ENCODE measurements at places on chromosomes 4 and X.

DNA sequence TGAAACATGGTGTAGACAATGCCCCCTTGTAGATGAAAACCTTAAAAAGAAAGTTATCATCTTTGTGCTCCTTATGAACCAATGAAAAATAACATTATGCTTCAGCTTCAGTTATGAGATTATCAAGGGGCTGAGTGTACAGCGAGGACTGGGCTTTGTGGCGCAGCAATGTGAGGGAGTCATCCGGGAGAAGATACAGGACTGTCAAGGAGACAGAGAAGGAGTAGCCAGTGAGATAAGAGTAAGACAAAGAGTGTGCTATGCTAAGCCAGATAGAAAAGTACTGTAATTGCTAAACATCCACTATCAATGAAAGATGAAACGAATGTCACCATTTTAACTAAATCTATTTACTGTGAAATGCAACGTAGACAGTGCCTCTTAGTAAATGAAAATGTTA lies 3.6 kb upstream of the KLHL15 start:
- DNase-seq, result no peak

- no peak for DNase-seq
Observed at GRCh38 chrX:130393451-130394074, 8.1 kb upstream of the GPR119 start.

- DNase-seq, result no peak
Observed at GRCh38 chr4:81732980-81733379, 261.3 kb upstream of the RASGEF1B start.

DNA sequence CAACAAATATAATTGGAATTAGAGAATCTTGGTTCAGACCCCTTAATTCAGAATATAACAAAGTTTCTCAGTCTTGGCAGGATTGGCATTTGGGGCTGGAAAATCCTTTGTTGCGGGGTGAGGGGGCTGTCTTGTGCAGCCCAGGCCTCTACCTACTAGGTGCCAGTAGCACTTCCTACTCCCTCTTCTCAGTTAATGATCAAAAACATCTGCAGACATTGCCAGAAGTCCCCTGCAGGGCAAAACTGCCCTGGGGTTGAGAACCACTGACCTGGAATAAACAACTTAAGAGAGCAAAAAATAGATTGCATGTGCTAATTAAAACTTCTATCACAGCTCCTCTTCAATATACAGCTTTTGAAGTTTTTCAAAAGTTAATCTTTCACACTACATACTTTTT lies 36.7 kb upstream of the CXorf38 start:
- no peak for DNase-seq

- no peak for DNase-seq
Observed at GRCh38 chr4:85496126-85496849, 21.3 kb downstream of the ARHGAP24 start.

DNA sequence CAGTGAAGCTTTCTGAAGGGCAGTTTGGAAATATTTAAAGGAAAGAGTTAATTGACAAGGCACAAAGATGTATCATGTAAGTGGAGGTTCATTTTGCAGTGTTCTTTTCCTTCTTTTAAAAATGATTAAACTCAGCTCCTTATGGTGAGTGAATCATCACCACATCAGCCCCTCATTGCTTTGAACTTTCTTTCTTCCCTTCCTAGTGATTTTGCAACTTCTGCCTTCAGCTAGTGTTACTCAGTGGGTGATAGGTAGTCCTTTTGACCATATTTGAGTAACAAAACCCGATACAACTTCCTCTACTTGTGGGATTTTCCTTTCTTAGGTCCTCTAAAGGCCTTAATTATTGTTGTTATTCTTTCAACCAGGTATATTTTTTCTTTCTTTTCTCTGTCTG lies 8.2 kb downstream of the ZCCHC4 start:
- DNase-seq, result no peak

DNA sequence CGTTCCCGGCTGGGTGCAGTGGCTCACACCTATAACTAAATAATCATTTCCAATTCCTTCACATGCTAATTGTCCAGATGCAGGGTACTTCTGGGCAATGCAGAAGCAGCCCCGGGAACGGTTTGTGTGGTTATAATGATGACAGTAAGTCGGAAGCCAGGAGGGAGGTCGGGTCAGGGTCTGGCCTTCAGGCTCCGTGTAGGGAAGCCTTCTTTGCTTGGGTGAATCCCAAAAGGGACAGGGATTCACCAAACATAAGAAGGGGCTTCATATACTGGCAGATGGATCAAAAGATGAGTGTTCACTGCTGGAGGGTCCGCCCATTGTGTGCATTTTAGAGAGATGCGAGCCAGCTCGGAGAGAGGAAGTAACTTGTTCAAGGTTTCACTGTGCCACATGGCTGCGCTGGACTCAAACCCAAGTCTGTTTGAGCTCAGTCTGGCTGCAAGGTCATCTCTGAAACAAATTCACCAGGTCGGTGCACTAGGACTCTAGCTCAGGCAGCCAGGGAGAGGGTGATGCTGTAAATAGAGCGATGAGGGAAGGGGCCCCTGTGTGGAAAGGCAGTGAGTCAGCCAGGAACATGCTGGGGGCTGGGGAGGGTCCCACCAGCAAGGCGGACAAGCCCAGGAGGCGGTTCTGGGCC lies 4.8 kb upstream of the KIAA0232 start:
- no peak for DNase-seq

- no peak for DNase-seq
Observed at GRCh38 chr4:183434666-183435190, 9.7 kb upstream of the CDKN2AIP start.

DNA sequence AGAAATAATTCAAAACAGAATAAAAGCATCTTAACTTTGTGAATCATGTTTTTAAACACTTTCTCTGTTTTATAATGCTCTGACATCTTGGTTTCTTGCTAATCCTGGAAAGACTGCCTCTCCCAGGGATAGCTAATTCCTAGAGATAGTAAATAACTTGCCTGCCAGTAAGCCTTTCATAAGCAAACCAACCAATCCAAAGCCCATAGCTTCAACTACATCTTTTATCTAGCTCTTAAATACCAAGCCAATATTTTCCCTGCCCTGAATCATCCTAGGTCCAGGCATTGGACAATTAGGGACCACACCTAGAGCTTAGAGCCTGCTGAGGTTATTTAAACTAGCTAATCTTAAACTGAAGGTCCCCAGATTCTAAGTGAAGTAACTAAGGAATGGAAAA lies 223.7 kb upstream of the DIPK2B start:
- DNase-seq, result no peak

DNA sequence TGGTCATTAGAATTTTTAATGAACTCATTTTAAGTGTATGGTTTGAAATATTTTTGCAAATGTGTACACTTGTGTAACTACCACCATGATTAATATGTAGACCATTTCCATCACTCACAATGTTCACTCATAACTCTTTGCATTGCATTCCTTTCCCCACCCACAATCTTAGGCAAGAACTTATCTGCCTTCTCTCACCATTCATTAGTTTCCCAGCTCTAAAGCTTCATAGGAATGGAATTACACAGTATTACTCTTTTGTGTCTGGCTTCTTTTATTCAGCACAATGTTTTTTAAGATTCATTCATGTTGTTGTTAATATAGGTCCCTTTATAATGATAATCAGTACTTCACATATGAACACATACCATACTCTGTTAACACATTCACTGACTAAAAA lies 106.1 kb downstream of the ARAP2 start:
- no peak for DNase-seq

DNA sequence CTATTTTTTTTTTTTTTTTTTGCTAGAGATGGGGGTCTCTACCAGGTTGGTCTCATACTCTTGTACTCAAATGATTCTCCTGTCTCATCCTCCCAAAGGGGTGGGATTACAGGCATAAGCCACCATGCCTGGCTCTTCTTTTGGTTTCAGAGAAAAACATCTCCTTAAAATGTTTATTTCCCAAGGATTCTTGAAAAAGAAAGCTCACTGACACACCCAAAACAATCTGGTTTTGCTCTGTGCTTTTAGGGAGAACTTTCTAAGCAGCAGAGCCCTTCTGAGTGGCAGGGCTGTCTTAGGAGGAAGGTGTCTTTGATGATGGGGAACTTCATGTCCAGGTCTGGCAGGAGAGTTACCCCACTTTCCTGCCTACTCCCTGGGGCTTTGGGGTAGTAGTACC lies 1.2 kb downstream of the SOD3 start:
- no peak for DNase-seq

- no peak for DNase-seq
Observed at GRCh38 chr4:187393531-187394344, 601.8 kb upstream of the ZFP42 start.

Measured in GM18507 (cell line).